ENCODE measurements at places on chromosomes 16 and 17.

GRCh38 chr17:9004961-9005285, 16.4 kb upstream of the NTN1 start:
- DNase-seq, result no peak

DNA sequence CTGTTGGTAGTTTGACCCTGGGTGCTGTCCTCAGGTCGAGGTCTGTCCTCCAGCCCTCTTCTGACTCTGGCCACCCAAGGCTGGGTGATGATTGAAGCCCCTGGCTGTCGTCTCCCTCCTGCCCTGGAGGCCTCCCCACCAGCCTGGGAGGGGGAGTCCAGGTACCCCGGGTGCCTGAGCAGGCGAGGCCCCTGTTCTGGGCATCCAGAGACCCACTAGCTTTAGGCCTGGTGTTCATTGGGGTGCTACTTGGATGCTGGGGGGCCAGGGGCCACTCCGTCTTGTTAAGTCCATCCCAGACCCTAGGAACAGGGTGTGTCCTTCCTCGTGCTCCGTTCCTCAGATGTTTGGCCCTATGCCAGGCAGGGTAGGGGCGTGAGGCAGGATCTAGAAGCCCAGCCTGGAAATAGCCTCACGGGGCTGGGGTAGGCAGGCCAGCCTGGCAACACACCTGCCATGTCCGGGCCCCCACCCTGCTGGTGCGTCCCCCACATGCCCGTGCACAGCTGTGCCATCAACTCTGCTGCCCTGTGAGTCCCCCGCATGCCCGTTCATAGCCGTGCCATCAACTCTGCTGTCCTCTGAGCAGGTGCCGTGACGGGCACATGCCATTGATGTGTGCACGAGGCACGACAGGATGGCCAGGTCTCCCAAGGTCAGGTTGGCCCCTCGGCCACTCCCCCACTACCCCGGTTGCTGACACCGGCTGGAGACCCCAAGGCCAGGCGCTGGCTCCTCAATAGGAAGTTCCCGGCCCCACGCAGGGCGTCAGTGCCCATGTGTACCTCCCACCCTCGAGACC, 36.9 kb downstream of the GINS2 start:
- no peak for DNase-seq

DNA sequence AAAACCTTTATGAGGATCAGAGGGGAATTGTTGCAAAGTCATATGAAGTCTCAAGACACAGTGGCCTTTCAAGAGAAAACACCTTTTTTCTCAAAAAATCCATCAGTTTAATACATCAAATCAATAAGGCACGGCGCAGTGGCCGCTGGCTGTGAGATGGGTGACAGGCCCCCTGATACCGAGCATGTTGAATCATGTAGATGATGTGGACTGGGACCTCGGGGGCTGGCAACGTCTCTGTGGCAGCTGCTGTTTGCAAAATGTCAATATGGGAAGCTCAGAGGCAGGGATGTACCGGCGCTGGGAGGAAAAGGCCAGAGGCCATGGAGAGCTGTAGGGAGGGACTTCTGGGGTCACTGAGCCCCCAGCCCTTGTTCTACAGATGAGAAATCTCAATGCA, 169.1 kb downstream of the GSG1L start:
- no peak for DNase-seq

GRCh38 chr17:19285213-19285900, 48.2 kb downstream of the EPN2 start:
- no peak for DNase-seq

DNA sequence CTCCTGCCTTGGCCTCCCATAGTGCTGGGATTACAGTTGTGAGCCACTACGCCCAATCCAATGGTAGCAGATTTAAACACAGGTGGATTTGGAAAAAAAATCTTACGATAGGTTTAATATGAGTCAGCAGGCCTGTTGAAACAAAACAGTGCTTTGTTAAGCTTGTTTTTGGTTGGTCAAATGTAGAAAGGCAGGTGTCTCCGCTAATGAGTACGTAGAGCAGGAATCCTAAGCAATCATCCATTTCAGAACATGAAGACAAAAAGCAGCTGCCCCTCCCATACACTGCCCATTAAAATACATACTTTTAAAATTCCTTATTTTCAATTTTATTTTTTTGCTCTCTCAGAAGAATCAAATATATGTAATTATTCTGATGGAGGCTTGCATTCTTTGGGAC, 1.9 kb upstream of the WWOX start:
- DNase-seq, result no peak

DNA sequence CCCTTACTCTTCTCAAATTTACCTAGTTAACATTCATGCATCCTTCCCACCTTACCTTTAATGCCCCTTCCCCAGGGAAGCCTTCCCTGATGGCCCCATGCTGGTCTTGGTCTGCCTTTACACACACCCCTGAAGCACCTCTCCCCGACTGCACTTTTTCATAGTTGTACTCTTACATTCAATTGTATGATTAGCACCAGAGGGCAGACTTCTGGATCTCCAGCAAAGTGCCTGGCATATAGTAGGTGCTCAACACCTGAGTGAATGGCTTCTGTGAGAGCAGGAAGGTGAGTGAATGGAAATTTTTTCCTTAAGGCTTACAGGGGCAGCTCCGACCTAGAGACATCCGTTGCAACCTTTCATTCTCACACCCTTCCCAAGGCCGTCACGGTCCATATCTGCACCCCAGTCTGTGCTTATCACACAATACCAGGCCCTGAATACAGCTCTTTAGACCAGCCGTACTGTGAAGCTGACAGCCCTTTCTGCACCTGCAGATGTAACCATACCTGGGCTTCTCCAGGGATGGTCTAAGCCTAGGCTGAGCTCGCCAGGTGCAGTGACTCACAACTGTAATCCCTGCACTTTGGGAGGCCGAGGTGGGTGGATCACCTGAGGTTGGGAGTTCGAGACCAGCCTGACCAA, 4.4 kb downstream of the PGAP3 start:
- DNase-seq, result no peak

GRCh38 chr16:49332589-49333258, 40.9 kb upstream of the C16orf78 start:
- no peak for DNase-seq

DNA sequence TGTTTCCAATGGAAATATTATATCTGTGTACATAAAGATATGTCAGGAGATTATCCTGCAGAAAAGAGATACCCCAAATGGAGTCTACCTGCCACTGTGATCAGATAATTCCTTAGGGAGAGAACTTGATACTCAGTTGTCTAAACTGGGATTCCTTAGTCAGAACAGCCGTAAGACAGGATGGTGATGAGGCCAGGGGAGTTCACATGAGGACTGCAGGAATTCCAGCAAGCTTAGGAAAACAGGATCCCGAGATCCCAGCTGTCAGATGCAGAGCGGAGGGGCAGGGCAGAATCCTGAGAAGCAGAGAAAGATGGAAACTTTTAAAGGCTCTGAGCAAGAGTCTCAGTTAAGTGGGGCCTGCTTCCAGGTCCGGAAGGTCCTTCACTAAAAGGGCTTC, 4.7 kb downstream of the KRABD2 start:
- no peak for DNase-seq

DNA sequence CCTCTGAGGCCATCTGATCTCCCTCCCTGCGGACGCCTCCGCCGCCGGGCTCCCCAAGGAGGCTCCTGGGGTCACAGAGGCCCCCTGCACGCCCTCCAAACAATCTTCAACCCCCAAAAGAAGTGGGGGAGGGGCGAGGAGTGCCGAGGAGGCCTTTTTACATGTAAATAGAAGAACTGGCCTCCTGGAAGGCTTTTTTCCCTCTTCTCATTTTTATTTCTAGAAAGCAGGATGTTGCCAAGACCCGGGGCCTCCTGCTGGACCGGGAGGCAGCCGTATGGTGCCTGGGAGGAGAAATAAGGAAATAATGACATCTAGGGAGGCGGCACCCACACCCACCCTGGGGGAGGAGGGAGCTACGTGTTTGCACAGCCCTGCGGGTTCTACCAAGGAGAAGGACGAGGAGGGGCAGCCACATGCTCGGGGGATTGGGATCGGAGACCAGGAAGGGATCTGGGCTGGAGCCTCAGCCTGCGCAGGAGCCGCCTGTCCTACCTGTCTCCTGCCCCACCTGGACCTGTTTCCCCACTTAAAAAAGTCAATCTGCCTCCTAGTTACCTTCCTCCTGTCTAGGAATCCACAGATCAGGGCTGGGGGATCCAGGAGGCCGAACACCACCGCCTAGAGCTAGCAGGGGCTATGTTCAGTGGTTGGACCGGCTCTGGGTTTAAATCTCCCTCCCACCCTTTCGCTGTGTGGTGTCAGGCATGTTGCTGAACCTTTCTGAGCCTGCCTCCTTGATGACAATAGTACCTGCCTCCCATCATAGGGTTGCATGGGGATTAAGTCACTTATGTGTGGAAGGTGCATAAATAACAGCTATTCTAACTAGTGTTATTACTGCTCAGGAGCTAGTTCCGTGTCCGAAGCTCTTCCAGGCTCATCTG, 175.7 kb upstream of the GSE1 start:
- no peak for DNase-seq

DNA sequence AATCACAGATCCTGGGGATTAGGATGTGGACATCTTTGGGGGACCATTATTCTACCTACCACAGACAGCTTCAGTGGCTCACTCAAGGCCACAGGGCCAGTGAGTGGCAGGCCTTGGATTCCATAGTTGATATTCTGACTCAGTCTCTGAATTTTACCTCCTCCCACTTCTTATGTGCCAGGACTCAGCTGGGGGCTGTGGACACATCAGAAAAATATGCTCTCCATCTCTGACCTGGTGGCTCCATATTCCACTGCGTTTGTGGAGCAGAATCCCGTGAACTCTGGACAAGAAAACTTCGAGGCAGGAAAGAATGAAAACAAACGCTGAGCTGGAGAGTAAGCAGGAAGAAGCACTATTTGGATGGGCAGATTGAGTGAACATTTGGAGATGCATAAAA, 301.8 kb upstream of the MAF start:
- no peak for DNase-seq

DNA sequence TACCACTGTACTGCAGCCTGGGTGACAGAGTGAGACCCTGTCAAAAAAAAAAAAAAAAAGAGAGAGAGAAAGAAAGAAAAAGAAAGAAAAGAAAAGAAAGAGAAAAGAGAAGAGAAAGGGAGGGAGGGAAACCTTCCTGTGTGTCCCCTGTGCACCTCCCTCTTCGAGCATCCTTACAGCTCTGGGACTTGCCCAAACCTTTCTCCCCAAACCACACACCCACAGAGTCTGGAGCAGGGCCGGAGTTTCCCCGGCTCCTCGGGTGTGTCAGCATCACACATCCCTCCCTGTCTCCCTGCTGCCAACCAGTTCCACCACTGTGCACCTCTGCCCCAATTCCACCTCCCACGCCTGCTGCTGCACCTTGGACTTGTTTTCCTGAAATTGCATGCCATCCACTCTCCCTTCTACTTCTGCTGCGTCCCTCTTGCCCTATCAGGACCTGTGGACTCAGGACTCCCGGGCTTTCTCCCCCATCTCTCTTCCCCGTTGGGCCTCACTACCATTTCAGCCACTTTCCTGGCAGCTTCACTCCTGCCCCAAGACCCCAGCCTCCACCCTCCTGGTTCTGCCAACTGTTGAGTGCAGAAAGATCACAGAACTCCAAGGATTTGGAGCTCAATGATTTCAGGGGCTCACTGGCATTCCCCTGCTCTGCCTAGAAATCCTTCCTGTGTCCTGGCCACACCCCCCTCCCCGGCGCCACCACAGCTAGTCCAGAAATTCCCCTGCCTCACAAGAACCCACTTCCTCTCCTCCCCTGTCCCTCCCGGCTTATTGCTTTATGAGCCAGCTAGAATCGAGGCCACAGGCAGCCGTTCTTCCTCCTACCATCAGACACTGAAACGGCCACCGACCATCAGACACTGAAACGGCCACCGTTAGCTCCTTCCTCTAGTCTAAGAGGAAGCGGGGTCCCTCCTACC, 3.7 kb upstream of the CDK3 start:
- DNase-seq, result no peak

- no peak for DNase-seq
Measured at GRCh38 chr17:12302711-12303110, 282.0 kb downstream of the MAP2K4 start.

DNA sequence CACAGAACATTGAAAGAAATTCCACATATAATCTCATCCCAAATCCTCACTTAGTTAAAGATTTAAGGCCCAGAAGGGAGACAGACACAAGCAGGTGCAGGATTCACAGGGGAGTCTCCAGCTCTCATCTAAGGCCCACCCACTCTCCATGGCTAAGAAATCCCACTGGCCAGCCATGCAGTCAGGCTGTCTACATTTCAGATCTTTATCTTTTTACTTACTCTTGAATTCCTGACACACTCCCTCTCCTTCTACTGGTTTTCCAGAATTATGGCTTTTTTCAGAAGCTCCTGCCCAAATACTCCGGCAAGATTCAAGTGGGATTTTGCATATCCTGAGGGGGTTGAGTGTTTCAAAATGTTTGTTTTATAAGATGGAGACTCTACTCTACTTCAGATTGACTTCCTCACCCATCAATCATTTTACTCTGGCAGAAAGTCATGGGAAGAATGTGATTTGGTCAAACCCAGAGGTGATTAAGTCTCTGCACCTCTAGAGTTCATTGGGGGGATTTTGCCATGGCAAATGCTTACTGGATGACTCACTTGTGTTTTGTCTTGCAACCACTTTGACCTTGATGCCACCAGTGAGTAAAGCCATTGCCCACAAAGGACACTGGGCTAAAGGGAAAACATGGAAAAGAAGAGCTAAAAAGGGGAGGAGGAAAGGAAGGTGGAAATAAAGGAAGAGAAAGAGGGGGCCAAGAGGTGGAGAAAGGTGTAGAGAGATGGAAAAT, 688.8 kb upstream of the SALL1 start:
- no peak for DNase-seq

DNA sequence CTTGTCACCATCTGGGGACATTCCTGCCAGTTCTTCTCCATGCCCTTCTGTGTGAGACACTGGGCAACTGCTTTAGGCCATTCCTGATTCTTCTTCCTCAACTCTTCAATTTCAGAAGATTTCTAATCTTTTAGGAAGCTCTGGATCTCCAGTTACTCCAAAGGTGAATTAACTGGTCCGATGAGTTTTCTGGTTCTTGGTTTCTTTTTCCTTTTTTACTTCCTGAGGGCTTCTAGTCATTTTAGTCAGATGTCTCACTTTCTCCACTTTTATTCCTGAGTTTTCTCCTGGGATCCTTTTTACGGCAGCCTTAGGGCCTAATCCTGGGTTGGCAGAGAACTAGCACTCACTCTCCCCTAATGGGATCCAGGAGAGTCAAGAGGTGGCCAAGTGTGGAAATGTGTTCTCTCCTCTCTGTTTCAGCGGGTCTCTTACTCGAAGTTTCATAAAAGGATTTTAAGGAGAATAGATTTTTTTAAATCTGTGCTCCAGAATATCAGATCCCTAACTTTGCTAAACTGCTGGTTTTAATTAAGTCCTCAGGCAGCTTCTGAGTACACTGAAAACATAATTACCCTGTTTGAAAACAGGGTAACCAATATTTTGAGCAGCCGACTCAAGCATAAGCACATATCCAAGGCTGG, 107.6 kb downstream of the RMI2 start:
- DNase-seq, result no peak

GRCh38 chr17:14762736-14763479, 462.0 kb downstream of the HS3ST3B1 start:
- no peak for DNase-seq

DNA sequence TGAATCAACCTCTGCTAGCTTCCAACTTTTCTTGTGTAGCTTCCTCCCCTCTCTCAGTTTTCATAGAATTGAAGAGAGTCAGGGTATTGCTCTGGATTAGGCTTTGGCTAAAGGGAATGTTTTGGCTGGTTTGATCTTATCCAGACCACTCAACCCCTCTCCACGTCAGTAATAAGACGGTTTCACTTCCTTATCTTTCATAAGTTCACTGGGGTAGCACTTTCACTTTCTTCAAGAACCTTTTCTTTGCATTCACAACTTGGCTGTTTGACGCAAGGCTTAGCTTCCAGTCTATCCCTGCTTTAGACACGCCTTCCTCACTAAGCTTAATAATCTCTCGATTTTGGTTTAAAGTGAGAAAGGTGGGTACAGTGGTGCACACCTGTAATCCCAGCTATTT, 29.7 kb upstream of the OR1A2 start:
- no peak for DNase-seq

GRCh38 chr17:58539698-58540097, 25.3 kb upstream of the MTMR4 start:
- no peak for DNase-seq

Measured in GM04503 (cell line).